ENCODE measurements at places on chromosomes 7 and 10.

DNA sequence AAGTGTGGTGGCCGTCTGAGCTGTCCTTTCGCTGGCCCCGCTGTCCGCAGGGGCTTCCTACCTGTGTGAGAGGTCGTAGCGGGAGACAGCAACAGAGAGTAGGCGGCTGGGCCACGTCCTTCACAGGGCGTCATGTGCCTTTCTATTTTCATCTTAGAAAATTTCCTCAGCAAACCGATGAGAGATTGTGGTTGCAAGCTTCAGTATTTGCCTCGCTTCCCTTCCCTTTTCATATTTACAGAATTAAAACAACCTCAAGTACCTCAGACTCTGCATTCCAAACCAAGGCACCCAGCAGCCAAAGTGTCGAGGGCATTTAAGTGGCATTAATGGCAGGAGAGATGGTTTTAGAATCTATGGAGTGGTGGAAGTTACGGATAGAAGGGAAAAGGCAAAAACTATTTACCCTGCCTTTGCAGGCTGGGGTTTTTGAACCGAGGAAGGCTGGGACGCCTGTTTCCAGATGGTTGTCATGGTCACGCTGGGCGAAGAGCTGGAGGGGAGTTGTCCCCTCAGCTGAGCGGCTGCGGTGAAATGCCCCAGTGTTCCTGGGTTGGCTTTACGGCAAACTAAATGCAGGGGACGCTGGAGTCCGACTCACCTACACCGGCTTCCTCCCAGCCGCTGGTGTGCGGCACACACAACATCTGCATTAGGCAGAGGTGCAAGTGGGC lies 41.9 kb downstream of the WIPI2 start:
- no peak for DNase-seq

GRCh38 chr7:45125193-45125904 lies 13.9 kb upstream of the TBRG4 start:
- no peak for DNase-seq

- no peak for DNase-seq
These were observed 19.9 kb downstream of the TCAF1 start for GRCh38 chr7:143882020-143882603.

- no peak for DNase-seq
These were observed 10.3 kb downstream of the FAM3C start for GRCh38 chr7:121385800-121386179.

DNA sequence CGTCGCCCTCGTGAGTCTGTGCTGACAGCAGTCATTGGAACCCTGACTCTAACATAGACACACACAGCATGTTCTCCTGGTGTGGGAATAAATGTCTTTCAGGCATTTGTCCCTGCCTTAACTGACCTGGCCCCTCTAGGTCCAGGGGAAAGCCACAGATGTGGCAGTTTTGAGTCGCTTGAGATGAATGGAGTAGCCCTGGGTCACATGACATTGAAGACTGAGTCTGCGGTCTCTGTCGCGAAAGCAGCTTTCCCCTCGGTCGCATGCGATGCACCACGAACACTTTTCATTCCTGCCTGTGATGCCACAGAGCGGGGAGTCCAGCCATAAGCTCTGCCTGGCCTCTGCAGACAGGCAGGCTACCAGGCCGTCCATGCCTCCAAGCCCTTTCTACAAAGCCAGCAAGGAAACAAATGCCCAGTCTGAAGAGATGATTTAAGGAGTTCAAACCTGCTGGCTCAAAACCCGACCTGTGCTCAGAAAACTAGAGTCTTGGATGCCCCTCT lies 172.3 kb downstream of the WDR37 start:
- no peak for DNase-seq

DNA sequence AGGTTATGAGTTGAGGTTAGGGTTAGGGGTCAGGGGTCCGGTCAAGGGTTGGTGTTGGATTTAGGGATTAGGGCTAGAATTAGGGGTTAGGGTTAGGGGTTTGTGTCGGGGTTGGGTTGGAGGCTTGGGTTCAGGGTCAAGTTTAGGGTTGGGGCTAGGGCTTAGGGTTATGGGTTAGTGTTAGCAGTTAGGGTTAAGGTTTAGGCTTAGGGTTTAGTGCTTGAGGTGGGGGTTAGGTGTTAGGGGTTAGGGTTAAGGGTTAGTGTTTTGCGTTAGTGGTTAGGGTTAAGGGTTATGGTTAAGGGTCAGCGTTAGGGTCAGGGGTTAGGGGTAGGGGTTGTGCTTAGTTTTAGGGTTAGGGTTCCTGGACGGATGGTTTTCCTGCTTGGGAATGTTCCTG lies 1.7 kb upstream of the SYCE1 start:
- DNase-seq = no peak

GRCh38 chr10:85598646-85599045 lies 767.9 kb downstream of the GRID1 start:
- no peak for DNase-seq

- no peak for DNase-seq
These were observed 290.9 kb upstream of the SP8 start for GRCh38 chr7:21077602-21078001.

DNA sequence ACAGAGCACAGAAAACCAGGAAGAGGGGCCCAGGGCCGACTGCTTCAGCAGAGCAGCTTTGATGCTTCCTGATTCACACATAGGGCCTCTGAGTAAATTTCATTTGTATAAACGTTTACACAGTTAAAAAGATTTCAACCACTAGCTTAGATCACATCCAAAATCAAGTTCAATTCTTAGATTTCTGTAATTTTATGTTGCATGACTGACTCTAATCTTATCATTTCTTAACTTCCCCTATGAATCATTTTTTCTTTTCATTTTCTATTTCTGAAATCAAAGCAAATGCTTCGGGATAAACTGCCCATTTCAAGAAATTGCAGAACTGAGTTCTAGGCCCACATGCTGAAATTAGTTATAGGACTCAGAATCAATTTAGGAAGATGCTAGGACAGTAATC lies 224.7 kb downstream of the INHBA start:
- DNase-seq = no peak

- DNase-seq = no peak
These were observed 88.0 kb upstream of the PFKP start for GRCh38 chr10:2979306-2979705.

GRCh38 chr7:17659126-17659525 lies 281.2 kb downstream of the SNX13 start:
- DNase-seq = no peak

- no peak for DNase-seq
These were observed 9.5 kb downstream of the PNLIPRP3 start for GRCh38 chr10:116437076-116437692.

DNA sequence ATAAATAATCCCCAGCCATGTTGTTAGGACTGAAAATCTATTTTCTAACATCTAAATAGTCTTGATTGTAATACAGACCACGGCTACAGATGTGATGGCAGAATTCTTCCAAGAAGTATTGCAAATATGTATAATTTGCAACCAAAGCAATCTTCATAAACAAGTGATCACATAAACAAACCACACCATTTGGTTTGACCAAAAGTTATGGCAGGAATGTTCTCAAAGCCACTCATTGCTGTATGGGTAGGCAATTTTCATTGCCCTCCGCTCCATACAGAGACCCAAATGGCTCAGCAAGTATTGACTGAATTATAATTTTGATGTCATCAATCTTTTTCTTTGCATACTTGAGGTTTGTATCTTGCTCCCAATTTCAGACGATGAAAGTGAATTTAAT lies 19.0 kb upstream of the RHOBTB1 start:
- DNase-seq = no peak

DNA sequence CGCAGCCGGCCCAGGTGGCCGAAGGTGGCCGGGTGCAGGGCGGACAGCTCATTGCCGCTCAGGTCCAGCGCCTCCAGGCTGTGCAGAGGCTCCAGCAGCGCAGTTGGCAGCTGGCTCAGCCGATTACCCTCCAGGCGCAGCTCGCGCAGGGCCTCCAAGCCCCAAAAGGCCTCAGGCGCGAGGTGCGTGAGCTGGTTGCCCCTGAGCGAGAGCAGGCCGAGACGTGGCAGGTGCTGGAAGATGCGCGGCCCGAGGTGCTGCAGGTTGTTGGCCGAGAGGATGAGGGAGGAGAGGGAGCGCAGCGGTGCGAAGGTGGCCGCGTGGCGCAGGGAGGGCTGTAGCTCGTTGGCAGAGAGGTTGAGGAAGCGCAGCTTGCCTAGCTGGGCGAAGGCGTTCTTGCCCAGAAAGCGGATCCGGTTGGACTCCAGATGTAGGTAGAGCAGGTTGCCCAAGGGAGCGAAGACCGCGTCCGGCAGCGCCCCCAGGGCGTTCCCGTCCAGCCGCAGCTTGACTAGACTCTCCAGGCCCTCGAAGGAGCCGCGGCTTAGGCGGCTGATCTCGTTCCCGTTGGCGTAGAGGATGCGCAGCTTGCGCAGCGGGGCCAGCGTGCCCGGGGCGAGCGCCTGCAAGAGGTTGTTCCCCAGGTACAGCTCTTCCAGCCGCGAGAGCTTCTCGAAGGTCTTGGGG lies 923 bp downstream of the TRIL start:
- no peak for DNase-seq

GRCh38 chr7:134778941-134779740 lies at the start of gene CALD1:
Gene CALD1 (plus strand): TSS chr7:134779634. CDS start chr7:134867734, 88,100 bp downstream.
- no peak for DNase-seq

- DNase-seq = no peak
These were observed 54.8 kb upstream of the PLPP4 start for GRCh38 chr10:120402147-120402766.

- DNase-seq = peak; percentile 27
These were observed 95.2 kb upstream of the FAM133B start for GRCh38 chr7:92685136-92686042.

GRCh38 chr7:121103579-121103978 lies 115.1 kb downstream of the CPED1 start:
- no peak for DNase-seq

GRCh38 chr7:106178593-106179134 lies 66.6 kb upstream of the SYPL1 start:
- DNase-seq = no peak

- DNase-seq = no peak
These were observed 409.8 kb downstream of the LRMDA start for GRCh38 chr10:75841266-75841665.

GRCh38 chr10:83612050-83612449 lies 527.3 kb upstream of the GHITM start:
- DNase-seq = no peak

DNA sequence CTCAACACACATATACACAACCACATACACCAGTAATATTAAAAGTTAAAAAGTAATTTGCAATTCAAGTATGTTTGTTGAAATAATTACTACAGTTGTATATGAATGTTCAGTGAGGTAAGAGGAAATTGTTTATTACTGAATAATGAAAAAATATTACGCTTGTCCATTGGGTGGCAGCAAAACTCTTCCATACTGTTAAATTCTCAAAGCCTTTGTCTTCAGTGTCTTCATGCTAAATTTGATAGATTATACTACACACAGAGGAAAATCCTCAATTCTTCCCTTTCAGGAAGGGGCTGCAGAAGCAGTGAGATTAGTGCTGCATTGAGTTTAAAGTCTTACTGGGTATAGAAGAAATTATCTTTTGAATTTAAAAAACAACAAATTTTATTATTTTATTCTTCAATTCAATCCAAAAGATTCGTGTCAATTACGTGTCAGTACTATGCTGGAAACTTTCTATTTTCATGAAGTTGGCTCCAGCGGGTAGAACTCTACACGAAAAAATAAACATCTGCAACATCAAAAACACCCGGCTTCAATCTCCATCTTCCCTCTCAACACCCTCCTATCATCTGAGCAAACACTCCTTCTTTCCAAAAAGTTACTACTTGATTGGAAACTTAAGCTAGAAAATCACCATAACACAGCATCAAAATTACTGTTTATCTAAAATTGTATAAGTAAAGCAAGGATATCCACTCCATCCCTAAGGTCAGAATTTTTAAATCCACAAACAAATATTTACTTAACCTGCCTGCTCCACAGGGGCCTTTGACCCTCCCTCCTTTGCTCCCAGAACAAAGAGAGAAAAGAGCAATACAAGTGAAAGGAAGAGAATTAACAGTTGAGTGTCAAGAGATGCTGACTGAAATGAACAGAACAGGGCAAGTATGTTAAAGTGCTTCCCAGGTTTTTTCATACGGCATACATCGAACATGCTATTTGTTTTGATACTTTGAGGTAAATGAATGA lies 37.0 kb upstream of the TES start:
- DNase-seq = no peak

DNA sequence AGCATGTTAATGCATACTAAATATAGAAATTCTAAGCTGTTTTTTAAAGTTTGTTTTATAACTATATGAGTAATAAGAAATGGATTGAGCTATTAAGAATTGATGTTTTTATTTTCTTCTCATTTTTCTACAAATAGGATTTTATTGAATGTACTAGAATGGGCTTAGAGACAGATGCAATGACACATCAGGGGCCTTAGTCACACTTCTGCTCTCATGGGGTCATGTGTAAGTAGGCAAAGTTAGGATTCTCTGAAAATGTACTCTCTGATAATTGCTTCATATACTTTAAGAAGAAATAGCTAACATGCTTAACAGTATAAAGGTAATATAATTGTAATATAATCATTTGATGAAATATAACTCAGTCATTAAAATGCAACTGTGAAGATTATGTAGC lies 154.6 kb downstream of the ZNF438 start:
- no peak for DNase-seq

DNA sequence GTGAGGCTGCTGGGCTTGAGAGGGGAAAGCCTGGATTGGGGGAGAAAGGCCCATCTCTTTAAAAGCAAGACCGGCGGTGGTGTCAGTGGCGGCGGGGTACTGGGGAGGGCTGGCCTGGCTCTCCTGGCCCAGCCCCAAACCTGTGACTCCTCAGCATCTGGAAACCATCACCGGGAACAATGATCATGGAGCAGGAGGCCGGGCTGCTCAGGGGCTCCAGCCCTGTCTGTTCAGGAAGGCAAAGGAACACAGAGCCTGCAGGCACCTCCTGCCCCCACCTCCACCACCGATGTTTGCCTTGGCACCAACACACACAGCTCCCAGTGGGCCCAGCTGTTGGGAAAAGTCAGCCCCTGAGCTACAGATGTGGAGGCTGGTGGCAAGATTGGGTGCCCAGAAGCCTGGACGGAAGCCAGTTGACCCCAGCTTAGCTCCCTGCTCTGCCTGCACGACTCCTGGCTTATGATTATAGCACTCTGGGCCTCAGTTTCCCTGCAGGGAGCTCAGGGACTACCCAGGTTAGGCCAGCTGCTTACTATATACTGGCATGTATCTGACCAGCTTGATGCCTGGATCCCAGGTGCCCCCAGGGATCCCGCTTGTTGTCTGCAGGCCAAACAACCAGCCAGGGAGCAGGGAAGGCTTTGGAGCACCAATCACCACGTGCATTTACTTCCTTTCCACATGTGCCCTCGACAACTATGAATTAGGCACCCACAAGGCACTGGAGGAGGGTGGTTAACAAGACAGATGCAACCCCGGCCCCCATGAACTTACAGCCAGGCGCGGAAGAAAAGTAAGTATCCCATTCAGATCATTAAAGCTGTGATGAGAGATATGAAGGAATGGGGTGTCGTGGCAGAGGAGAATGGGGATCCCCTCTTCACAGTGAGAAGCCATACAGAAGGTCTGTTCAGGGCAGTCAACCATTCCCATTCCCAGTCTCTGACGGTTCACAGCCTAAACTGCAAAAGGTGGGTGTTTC lies 37.3 kb downstream of the ZCCHC24 start:
- DNase-seq = no peak
